LHCN-M2 (cell line): ENCODE measurements at places on chromosomes 3 and 15. TPM values are rescaled to one million over a fixed set of nuclear protein-coding genes. Genes with fewer than 3 reads are reported as not detected.
A peak's percentile ranks its signal among the peaks of the same experiment; 100 is the strongest.

DNA sequence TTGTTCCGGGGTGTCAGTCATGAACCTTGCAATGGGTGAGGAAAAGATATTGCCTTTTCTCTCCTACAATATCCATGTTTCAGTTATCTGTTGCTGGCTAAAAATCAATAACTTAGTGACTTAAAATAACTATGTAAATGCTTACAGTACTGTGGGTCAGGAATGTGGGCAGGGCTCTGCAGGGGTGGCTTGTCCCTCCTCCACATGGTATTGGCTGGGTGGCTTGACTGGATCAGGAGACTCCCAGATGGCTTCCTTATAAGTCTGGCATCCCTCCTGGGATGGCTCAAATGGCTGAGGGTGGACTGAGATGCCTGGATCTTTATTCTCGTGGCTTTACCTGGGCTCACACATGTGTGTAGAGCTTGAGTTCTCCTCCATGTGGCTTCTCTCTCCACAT is 47.5 kb downstream of the GTPBP8 start:
- no peak for DNase-seq

DNA sequence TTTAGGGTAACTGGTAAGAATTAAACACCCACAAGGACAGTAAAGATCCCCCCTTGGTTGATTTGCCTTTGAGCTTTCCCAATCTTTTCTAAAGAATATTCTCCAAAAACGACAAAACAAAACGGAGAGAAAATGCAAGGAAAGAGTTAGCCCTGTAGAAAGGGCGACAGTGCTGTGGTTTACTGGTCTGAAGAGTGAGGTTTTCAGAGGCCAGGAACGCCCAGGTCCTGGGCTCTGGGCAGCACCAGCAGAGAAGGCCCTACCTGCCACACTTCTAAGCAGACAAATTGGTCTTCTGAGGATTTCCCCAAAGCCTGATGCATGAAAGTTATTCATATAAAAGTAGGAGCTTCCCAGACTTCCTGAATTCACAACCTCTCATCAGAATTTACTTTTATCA is 119.3 kb downstream of the KCNMB2 start:
- DNase-seq, result no peak

DNA sequence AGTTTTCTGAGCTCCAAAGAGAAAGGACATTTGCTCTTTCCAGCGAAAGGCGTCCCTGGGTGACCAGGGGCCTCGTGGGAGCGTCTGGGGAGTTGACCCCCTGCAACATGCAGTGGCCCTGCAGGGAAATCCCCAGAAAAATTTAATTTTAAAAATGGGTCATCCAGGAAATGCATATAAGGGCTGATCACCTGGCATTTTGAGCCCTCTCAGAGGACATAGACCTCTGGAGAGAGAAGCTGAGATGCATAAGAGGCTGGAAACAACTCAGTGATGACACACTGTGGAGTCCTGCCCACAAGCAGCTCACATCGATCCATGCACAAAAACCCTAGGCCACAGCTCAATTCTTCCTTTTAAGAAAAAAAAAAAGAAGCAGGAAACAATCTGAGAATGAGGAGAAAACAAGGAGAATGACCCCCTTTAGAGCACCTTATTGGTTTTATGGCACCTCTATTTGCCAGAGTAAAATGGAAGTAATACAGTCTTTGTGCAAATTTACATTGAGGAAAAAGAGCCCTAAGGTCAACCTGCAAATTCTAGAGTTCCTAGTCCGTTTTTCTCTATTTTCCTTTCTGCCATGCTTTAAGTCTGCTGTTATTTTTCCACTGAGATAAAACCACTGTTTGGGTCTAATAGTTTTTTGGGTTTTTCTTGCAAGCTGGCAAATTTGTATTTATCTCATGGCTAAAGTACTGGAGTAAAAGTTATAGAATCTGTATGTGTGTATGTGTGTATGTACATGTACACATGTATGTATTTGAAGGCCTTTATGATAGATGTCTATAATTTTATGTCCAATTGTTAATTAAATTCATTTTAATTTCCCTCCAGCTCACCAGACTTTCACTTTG is 6.9 kb upstream of the BDH1 start:
- no peak for DNase-seq

DNA sequence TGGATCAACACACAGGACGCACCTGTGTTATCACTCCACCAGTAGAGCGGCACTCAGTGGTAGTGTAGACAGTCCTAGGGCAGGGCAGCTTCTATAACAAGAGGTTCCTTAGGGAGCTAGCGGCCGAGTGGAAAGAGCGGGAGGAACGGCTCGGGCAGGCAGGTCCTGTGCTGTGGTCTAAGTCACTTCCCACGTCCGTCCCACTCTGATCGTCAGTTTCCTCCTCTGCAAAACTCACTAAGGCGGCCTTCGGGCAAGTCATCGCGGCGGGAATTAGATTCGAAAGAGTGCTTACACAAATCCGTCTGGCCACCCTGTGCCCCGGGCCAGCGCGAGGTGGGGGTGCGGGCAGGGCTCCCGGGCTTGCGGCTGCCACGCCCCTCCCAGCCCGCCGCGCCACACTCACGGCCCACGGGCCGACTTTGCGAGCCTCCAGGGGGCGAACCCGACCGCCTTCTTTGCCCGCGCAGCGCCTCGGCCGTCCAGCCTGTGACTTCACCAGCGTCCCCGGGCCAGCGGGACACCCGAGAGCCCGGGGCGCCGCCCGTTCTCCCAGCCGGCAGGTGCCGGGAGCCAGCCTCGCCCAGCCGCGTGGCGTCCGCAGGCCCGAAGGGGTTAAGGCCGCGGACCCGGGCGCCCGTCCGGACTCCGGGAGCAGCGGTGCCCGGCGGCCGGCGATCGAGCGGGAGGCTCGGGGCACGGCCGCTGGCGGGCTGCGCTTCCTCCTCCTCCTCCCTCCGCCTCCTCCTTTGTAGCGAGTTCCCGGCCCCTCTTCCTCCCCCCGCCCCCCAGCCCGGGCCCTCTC is 416 bp upstream of the CORO2B start:
- peak; percentile 60 for DNase-seq

DNA sequence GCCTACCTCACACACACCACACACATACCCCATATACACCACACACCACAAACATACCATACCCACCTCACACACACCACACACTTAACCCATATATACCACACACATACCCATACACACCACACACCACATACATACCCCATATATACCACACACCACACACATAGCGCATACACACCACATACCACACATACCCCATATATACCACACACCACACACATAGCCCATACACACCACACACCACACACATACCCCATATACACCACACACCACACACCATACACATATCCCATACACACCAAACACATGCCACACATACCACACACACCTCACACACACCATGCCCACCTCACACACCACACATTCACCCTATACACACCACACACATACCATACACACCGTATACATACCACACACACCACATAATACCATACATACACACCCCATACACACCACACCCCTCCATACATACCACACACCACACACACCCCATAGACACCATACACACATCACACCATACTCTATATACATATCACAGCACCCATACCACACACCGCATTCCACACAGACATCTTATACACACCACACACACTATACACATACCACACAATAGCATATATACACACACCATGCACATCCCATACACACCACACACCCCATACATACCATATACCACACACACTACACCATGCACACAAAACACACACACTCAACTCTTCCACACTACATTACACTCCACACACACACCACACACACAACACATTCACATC is 29.5 kb downstream of the APBA2 start:
- DNase-seq, result no peak

DNA sequence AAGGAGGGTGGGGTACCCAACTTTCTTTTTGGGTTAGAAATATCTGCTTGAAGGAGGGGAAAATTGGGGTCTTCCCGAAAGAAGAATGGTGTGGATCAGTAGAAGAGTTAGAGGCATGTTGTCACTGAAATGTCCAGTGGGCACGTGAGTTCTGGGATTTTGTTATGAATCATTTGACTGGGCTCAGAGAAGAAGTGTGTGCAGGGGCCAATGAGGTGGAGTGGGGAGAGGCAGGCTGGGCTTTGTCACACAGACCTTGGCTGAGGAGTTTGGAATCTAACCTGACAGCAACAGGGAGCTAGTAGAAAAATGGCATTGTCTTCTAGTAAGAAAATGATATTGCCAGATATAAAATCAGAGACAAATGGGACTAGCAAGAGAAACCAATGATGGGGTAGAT is 436.8 kb downstream of the MFSD1 start:
- DNase-seq, result peak; percentile 68

GRCh38 chr3:69739204-69740102 is at the start of gene MITF:
Gene MITF (plus strand): TSS chr3:69739464. CDS start chr3:69739598, 134 bp downstream.
- DNase-seq, result peak; percentile 87

DNA sequence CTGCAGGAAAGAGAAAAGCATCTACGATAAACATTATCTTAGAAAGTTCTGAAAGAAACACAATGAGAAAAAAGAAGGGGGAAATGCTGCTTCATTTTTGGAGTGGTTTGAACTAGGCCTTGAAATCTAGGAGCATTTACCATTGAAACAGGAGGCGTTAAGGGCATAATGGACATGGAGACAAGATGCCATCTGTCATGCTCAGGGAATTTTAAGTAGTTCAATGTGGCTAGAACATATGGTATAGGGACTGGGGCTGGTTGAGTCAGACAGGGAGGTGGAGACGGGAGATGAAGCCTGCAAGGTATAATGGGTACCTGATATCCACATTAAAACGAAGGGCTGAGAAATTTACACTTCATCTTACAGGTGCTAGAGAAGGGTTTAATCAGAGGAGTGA is 10.4 kb upstream of the PLAAT1 start:
- DNase-seq, result no peak

DNA sequence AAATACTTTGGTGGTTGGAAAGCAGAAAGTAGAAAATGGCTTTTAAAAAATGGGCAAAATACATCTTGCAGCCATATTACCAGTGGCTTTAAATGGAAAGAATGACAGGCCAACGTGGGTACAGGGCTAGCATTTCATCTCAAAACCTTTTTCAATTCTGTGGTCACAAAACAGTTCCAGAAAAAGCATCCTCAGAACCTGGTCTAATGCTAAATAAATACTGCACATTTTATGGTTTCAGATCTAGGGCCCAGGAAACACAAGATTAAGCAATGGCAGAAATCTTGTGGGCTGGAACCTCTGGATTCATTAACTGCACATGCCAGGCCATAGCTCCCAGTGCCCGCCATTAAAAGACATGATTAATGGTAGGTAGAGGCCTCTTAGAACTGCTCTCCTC is 470.2 kb upstream of the RASGRP1 start:
- no peak for DNase-seq

GRCh38 chr3:44419116-44419922 is 58.2 kb downstream of the ZNF445 start:
- no peak for DNase-seq

DNA sequence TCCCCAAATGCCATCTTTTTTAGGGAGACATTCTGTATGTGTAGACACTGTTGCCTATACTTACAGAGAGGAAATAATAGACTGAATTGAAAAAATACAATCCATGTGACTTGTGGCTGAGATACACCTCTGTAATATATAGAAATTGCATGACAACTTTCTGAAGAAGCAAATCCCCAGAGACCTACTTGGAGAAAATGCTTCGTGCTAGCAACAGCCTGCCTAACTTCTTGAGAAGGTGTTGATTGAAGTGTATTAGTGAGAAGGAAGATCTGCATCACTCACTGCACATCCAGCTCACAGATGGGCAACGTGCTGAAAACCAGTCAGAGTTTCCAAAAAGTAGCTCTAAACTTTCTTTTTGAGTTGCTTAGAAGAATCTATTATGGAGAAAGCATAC is 404.1 kb downstream of the EPHB1 start:
- no peak for DNase-seq

- DNase-seq, result peak; percentile 82
Observed at GRCh38 chr3:11162401-11163345, 8.4 kb downstream of the HRH1 start.

GRCh38 chr15:67973846-67974245 is 80.3 kb upstream of the PIAS1 start:
- no peak for DNase-seq

GRCh38 chr3:87127281-87127680 is 99.8 kb upstream of the CHMP2B start:
- DNase-seq, result no peak

The PRSS50 gene
- total RNA-seq, result not detected in 2 replicates

The SPATA12 gene
- total RNA-seq, result 0.11 and 0.32 TPM in 2 replicates

The TGM4 gene
- 0.06 and 0.13 TPM in 2 replicates for total RNA-seq

The SNTN gene
- not detected in 2 replicates for total RNA-seq

The IGSF10 gene
- under 0.01 and 0.32 TPM in 2 replicates for total RNA-seq

The CCR3 gene
- not detected in 2 replicates for total RNA-seq

The ST6GAL1 gene
- total RNA-seq, result 2.0 and 2.7 TPM in 2 replicates

The KIF15 gene
- 21.5 and 25.9 TPM in 2 replicates for total RNA-seq
